ENCODE measurements at places on chromosomes 1 and 21.

- peak; percentile 68 for DNase-seq
Observed at GRCh38 chr1:46549697-46550681, 1.5 kb downstream of the KNCN start.

DNA sequence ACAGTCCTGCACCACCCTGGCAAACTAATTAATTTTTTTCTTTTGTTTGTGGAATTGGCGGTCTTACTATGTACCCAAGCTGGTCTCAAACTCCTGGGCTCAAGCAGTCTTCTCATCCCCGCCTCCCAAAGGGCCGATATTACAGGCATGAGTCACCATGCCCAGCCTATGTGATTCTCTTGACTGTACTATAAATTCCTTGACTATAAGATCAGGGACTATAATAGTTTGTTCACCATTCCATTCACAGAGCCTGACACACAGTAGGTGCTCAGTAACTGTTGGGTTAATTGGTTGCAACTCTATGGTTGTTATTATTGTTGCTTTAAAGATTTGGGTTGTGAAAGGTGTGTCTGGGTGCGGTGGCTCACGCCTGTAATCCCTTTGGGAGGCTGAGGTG lies 17.2 kb downstream of the DAP3 start:
- DNase-seq: no peak

GRCh38 chr1:68281946-68282615 lies 49.8 kb upstream of the WLS start:
- DNase-seq: no peak

DNA sequence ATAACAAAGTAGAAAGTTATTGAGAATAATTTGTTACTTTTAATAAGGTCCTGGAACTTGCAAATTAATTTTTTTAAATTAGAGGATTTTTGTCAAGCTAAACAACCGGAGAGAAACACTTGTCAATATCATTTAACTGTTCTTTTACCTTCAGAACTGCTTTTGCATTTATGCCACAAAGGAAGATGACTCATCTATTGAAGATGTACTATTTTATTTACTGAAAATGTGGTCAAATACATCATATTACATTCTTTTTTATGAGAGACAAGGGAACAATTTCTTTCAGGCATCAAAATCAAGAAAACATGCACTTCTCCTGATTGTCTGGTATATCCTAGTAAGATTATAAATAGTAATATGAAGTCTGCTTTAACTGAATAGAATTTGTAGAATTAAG lies 558.2 kb upstream of the PRMT6 start:
- no peak for DNase-seq

GRCh38 chr1:58724483-58724882 lies 24.6 kb upstream of the MYSM1 start:
- no peak for DNase-seq

GRCh38 chr1:67537667-67538018 lies 107.4 kb upstream of the SERBP1 start:
- DNase-seq: no peak

DNA sequence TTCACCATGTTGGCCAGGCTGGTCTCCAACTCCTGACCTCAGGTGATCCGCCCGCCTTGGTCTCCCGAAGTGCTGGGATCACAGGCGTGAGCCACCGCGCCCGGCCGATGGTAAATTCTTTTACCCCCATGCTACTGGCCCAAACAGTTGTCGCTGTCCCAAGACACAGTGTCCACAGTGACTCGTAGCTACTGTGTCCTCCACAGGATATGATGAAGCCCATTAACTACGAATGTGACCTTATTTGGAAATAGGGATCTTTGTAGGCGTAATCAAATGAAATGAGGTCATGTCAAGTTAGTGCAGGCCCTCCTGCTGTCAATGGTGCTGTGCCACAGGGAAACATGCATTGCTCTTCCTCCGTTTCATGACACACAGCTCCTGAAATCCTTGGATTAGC lies 8.5 kb downstream of the FNDC10 start:
- no peak for DNase-seq
